SJCRH30 (cell line): ENCODE measurements at places on chromosomes 5 and 9. TPM values are rescaled to one million over a fixed set of nuclear protein-coding genes. Genes with fewer than 3 reads are reported as not detected.
A peak's percentile ranks its signal among the peaks of the same experiment; 100 is the strongest.

- DNase-seq, result no peak
Measured at GRCh38 chr5:56959326-56959725, 7.4 kb upstream of the MIER3 start.

GRCh38 chr5:141683596-141684141 is 1.6 kb upstream of the ARAP3 start:
- DNase-seq, result no peak

GRCh38 chr5:1152771-1153282 is 41.0 kb upstream of the SLC12A7 start:
- peak; percentile 83 for DNase-seq

- no peak for DNase-seq
Measured at GRCh38 chr5:58246461-58246944, 213.4 kb downstream of the PLK2 start.

GRCh38 chr5:157913575-157913974 is 54.6 kb upstream of the CLINT1 start:
- DNase-seq, result no peak

GRCh38 chr5:1227667-1228066 is 2.5 kb downstream of the SLC6A18 start:
- DNase-seq, result peak; percentile 81

DNA sequence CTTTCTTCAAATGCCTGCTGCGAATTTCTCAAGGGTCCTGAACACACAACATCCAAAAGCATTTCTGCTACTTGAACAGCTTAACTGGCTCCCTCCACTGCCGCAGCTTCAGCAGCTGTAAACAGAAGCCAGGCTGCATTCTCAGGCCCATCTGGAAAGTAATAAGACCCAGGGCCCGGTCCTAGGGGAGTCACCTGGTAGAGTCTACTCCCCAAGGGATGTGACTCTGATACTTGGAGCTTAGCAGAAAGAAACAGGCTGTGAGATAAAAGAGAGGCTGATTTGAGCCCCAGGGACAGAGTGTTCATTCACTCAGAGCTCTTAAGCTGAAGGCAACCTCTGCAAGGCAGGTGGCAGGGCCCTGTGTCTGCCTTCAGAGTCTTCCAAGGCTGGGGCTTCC is 356.8 kb downstream of the SPOCK1 start:
- DNase-seq, result no peak

DNA sequence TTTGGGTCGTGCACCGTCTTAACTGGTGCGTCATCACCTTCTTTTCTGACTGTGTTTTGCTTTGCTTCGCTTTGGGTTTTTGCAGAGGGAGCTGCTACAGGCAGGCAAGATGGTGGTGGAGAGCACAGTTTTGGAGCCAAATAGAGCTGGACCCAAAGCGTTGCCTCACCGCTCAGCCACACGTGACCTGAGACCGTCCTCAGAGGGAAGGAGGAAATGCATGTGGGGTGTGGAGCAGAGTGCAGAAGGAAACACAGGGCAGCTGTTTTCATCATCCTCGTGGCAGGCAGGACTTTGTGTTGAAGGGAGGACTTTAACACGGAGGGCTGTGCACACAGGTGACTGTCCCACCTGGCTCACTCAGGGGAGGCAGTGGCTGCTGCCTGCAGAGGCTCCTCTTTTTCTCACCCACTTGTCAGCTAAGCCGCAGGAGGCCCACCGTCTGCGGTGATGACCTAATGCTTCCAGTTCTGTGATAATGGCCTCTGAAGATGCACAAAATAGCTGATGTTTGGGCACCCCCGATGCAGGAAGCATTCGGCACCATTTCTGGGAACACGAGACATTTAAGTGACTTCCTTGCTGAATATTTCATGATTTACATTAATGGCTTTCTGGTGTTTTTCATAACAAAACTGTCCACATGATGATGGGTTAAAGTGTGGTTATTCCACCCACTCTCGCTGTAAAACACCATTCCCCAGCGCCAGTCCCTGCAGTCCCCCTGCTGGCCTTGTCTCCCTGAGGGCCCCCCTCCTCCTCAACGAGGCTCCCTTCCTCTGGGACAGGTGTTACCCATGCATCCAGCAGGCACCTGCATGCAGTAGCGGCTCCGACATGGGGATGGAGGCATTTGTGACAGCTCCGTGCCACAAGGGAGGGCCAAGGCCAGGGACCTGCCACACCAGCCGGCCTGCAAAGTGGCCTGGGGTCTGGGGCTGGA is 12.4 kb upstream of the UBAC1 start:
- DNase-seq, result no peak

DNA sequence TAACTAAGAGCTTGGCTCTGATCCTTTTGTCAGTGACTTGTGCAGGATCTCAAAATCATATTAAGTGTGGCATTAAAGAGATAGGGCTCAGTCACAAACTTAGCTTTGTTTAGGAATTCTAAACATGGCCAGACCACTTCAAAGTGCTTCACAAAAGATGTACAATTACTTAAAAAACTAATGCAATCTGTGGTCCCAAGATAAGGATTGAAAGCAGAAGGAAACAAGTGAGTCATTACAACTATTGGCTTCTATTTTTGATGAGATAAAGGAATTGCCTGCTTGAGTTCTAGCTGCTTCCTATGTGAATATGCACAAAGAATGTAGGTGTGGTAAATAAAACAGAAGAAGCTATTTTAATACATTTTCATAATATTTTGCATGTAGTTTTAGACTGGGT is 44.9 kb upstream of the SLC12A2 start:
- DNase-seq, result no peak

DNA sequence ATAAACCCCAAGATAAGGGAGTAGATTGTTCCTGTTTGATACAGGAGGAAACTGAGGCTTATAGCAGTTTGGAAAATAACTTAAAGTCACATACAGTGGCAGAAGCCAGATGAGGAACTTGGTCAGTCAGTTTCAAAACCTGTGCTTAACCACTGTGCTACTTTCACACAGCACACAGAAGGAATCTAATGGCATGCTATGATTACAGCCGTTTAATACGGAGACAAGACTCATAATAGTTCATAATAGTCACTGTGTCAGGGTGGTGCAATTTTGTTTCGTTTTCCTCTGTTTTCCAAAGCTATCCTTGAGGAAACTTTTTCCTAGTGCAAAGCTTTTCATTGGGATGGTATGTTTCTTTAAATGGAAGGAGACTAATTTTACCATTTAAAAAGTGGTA is 112.3 kb downstream of the GCNT1 start:
- no peak for DNase-seq

- peak; percentile 24 for DNase-seq
Measured at GRCh38 chr5:74199005-74199404, 441.5 kb downstream of the ENC1 start.

The CAAP1 gene
- 16.6 and 17.1 TPM in 2 replicates for total RNA-seq

The SLC46A2 gene
- not detected in 2 replicates for total RNA-seq
